ELR (cell line): ENCODE measurements at places on chromosomes 12 and 14.

- peak; percentile 94 for DNase-seq
Measured at GRCh38 chr14:54669721-54670561, 103.0 kb downstream of the SAMD4A start.

DNA sequence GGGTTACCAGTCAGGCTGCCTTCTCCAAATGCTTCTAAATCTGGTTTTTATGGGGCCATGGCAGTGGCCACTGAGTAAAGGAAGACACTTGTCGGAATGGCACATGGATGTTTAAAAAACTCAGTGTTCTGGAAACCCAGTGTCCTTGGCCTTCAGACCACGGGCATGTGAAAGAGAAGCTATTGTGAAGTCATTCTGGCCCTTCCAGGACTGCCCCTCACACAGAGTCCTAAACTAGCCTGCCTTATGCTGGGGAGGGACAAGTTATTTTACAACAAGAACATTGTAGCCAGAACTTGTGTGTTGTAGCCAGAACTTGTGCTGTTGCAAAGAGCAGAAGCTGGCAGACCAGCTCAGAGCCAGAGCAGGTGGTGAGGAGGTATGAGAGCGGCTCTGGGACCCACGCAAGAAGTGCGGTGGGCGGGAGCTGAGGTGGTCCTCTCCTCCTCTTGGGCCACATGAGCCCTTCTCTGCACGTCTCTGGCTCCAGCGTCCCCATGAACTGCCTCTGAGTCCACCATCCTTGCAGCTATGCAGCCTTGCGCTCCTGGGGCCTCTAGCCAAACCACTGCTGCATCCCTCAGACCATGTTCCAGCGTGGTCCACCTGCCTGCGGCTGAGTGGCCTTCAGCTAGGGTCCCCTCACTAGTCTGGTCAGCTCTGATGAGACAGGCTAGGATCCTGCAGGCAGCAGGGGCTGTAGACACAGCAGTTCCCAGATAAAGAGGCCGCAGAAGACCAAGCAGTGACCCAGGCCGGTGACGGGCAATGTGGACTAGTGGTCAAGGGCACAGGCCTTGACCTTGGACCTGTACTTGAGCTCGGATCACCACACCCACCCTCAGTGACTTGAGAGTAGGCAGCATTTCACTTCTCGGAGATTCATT lies 32.5 kb downstream of the MMAB start:
- no peak for DNase-seq

DNA sequence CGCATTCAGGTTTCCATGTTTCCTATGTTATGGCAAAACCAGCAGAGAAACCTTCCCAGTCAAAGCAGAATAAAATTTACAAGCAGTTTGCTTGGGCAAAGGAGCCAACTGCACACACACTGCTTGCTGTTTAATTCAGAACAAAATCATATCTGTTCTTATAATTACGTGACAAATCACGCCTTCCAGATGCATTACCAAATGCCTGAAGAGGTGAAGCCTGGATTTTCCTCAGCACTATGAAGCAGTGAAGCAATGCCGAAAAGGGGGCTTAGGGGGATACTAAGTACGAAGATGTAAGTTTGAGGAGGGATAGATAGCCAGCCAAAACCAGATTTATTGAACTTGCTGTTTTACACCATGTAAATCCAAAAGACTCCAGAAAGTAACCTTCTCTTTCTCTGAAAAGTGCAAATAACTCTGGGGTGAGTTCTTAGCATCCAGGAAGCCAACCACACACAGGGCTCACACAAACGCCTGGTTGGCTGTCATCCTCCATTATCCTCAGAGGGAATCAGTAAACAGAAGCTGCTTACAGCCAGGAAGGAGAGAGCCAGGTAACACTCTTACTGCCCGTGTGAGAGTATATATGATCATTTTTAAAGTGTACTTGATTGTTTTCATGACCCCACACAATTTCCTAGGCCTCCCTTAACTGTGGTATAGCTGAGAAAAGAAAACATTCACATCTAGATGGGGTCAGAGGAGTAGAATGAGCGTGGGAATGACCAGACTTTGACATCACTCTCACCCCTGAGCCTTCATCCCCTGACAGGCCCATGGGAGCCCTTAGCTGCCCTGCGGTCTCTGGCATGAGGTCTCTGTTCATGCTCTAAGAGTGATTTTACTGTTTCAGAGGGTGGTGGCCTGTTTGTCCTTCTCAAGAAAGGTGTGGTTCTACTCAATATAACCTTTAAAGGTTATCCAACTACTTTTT lies 442.5 kb downstream of the EGLN3 start:
- no peak for DNase-seq

DNA sequence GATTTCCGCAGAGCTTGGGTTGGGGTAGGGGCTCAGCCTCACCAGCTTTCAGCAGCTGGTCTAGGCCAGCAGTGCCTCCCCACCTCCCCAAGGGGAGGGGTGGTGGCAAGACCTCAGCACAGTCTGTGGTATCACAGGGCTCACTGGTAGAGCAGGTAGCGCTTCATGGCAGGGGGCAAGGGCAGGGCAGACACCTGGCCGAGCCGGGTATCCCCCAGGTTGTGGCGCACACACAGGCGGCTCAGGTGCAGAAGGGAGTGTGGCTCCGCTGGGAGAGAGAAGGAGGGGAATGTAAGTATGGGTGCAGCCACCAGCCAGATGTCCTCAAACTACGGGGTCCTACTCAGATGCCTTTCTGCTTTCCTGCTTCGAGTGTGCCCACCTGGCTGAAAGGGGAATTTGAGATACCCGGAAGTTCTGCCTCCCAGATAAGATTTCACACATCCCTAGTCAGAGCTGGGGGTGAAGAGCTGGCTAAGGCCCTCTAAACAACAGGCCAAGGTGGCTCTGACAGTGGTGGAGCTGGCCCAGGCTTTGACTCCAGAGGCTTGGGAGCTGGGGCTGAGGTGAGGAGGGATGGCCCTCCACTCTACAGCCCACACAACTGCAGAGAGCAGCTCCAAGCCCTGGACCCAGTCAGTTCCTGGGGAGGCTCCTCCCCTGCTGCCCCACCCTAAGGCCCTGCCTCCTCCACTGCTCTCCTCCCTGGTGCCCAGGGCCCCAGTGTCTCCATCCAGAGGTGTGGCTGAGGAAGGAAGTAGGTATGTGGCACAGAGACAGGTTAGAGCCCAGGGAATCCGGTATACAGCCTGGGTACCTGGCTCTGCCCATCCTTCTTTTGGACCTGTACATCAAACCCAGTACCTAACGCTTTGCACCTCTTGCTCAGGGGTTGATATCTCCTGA lies 1.8 kb downstream of the SPSB2 start:
- peak; percentile 69 for DNase-seq

DNA sequence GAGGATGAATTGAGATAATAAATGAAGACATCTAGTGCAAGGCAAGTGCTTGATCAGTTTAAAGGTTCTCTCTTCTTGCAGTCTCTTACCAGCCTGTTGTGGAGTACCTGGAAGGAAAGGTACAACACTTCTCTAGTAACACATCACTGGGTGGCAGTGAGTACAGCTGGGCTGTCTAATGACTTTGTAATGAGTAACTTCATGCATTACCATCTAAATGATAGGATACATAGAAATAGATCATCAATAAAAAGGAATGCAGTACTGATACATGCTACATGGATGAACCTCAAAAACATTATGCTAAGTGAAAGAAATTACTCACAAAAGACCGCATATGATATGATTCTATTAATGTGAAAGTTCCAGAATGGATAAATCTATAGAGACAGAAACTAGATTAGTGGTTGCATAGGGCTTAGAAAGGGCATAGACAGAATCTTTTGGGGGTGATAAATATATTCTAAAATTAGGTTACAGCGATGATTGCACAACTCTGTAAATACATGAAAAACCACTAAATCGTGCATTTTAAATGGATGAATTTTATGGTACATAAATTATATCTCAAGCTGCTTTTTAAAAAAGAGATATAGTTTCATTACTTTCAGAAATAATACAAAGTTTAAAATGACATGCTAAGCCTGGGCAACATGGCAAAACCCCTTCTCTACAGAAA lies 224.4 kb downstream of the CHST11 start:
- DNase-seq: no peak

DNA sequence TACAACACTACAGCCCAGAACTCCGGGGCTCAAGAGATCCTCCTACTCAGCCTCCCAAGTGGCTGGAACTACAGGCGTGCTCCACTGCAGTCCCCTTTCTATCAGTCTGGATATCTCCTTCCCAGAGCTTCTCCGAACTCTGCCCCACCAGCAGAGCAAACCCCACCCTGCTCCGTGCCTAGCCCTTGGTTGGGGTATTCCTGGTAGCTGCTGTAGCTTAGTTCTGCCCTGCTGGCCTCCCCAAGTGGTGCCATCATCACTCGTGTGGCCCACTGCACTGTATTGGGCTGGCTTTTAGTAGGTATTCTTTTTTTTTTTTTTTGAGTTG lies 9.5 kb downstream of the HSP90AA1 start:
- DNase-seq: no peak

- peak; percentile 43 for DNase-seq
Measured at GRCh38 chr14:21106176-21106497, 5.3 kb downstream of the TMEM253 start.

DNA sequence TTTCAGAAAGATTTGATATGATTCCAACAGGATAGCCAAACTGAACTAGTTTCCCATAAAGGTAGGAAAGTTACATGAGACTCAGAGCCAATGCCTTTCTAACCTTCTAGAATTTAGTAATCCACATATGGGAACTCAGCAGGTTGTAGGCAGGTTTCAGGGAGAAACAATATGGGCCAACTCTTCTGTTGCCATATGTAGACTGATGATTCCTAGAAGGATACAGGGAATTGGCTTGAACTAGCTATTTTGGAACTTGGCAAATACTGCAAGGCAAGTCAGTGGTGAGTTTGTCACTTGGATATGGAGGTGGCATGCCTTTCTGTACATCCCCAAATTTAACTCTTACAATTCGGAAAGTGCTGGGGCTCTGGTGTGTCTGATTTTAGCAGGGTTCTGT lies 15.5 kb downstream of the SUDS3 start:
- no peak for DNase-seq
